ENCODE measurements at places on chromosomes 4 and X.

GRCh38 chr4:113406723-113407016, 354.9 kb downstream of the CAMK2D start:
- H3K27ac ChIP-seq: no peak overlapping the region
- H3K36me3 ChIP-seq: no peaks in the 10 kb centered on the region
- H3K4me3 ChIP-seq: no peak overlapping the region
- peaks cover 4% of the 10 kb centered on the region for H3K4me1 ChIP-seq
- no peak for DNase-seq

GRCh38 chrX:78886550-78886949, 58.6 kb upstream of the P2RY10 start:
- no peak for DNase-seq
- no peaks in the 10 kb centered on the region for H3K36me3 ChIP-seq
- no peaks in the 10 kb centered on the region for H3K27me3 ChIP-seq
- no peak overlapping the region for H3K27ac ChIP-seq
- H3K4me1 ChIP-seq: no peaks in the 10 kb centered on the region

DNA sequence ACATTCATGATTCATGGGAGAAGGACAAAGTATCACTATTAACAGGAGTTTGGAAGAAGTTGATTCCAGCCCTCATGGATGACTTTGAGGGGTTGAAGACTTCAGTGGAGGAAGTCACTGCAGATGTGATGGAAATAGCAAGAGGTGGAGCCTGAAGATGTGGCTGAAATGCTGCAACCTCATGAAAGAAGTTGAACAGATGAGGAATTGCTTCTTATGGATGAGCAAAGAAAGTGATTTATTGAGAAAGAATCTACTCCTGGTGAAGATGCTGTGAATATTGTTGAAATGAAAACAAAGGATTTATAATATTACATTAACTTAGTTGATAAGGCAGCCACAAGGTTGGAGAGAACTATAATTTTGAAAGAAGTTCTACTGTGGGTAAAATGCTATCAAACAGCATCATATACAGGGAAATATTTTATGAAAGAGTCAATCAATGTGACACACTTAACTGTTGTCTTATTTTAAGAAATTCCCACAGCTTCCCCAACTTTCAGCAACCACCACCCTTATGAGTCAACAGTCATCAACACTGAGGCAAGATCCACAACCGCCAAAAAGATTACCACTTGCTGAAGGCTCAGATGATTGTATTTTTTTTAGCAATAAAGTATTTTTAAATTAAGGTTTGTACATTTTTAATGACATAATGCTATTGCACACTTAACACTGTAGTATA, 302.6 kb downstream of the CBLL2 start:
- H3K4me3 ChIP-seq: no peak overlapping the region
- no peak overlapping the region for H3K27ac ChIP-seq

GRCh38 chr4:7854697-7855370, 84.8 kb downstream of the AFAP1 start:
- peak overlapping the region; percentile 47 for H3K4me3 ChIP-seq
- peak overlapping the region; percentile 79 for H3K27ac ChIP-seq
- H3K36me3 ChIP-seq: peaks cover 20% of the 10 kb centered on the region
- H3K4me1 ChIP-seq: peaks cover 71% of the 10 kb centered on the region
- peak; percentile 61 for DNase-seq

- DNase-seq: peak; percentile 24
- H3K36me3 ChIP-seq: no peaks in the 10 kb centered on the region
- H3K27ac ChIP-seq: peak overlapping the region; percentile 85
- H3K4me1 ChIP-seq: peaks cover 3% of the 10 kb centered on the region
- peak overlapping the region; percentile 95 for H3K4me3 ChIP-seq
These were observed 80.8 kb downstream of the HMGN5 start for GRCh38 chrX:81120936-81121371.

GRCh38 chr4:40972722-40973121, 223.0 kb downstream of the NSUN7 start:
- H3K36me3 ChIP-seq: no peaks in the 10 kb centered on the region
- no peak overlapping the region for H3K27ac ChIP-seq
- no peaks in the 10 kb centered on the region for H3K4me1 ChIP-seq
- DNase-seq: no peak
- H3K27me3 ChIP-seq: peaks cover 28% of the 10 kb centered on the region

DNA sequence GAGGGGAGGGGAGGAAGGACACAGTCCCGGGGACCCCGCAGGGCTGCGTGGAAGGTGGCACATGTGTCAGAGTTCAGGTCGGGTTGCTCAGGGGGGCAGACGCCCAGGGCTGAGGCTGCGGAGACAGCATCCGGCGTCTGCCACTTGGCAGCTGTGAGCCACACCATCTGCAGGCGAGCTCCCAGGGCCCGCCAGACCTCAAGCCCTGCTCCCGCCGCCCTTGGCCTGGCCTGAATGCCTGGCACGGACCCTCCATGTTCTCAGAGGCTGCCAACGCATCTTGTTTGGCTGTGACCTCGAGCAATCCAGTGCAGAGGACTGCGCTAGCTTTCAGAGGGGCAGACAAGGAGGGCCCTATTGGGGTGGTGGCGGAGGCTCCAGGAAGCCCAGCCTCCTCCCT, 5.1 kb downstream of the BGN start:
- H3K4me1 ChIP-seq: no peaks in the 10 kb centered on the region
- no peak overlapping the region for H3K4me3 ChIP-seq
- no peak overlapping the region for H3K27ac ChIP-seq
- no peak for DNase-seq

DNA sequence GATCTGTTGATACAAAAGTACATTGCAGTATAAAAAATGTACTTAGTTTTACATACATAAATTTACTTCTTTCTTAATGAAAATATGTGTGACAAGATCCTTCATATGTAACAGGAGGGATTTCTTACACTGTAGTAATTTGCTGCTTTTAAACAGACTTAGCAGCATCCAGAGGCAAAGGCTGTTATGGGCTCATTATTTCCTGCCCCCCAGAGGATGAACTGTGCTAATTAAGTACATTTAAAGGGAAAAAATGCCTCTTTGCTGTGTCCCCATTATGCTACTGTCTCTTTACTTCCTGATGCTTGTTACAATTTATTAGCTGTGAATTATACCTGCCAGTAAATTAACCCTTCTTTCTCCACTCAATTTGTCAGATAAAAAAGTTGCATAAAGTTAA, 47.1 kb downstream of the NDST3 start:
- no peak overlapping the region for H3K27ac ChIP-seq
- peaks cover 6% of the 10 kb centered on the region for H3K4me1 ChIP-seq
- no peaks in the 10 kb centered on the region for H3K36me3 ChIP-seq
- no peaks in the 10 kb centered on the region for H3K27me3 ChIP-seq
- DNase-seq: no peak
- H3K4me3 ChIP-seq: no peak overlapping the region

DNA sequence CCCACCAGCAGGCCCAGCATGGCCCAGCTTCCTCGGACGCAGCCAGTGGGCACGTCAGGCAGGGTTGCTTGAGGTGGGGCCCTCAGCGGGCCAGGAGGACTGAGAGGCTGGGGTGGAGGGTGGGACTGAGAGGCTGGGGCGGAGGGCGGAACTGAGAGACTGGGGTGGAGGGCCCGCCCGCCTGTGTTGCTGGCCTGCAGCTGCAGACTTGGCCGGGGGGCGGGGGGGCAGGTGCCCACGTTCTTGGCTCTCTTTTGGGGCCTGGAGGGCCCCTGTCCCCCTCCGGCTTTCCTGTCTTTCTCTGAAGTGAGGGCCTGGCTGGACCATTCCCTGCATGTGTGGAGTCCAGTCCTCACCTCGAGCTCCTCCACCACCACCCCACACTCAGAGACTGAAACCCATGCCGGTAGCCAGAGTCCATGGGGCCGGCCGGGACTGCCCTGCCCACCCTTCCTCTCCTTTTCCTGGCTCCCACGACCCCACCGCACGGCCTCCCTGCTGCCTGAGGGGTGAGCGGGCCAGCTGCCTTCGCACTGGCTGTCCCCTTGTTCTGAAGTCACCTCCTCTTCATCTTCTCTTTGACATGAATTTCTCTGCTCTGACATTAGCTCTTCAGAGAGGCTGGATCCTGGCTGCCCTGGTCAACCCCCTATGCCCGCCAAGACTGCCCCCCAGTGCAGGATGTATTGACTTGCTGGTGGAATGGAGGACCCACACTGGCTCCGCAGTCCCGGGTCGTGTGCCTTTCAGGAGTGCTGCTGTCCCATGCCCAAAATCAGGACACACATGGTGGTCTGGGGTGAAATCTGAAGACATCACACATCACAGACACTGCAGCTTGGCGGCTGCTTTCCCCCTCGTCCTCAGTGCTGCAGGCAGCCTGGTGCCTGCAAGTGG, 10.1 kb upstream of the NKX1-1 start:
- no peaks in the 10 kb centered on the region for H3K4me1 ChIP-seq
- peaks cover 63% of the 10 kb centered on the region for H3K27me3 ChIP-seq
- H3K4me3 ChIP-seq: no peak overlapping the region
- H3K36me3 ChIP-seq: no peaks in the 10 kb centered on the region

DNA sequence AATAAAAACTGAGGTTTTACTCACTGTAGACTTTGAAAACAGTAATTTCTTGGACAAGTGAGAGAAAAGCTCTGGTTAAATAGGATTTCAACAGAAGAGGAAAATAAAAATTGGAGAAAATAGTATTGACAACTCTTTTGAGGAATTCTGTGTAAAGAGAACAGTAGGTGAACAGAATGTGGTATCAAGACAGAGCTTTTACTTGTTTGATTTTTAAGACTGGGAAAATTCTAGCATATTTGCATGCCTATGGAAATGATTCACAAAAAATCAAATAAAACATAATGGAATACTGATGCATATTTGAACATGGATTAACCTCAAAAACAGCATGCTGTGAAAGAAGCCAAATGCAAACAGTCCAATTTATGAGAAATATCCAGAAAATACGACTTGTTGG, 504.6 kb downstream of the KCTD8 start:
- no peaks in the 10 kb centered on the region for H3K4me1 ChIP-seq
- no peaks in the 10 kb centered on the region for H3K27me3 ChIP-seq
- H3K27ac ChIP-seq: no peak overlapping the region
- H3K36me3 ChIP-seq: no peaks in the 10 kb centered on the region

- no peak overlapping the region for H3K27ac ChIP-seq
- no peaks in the 10 kb centered on the region for H3K36me3 ChIP-seq
- no peaks in the 10 kb centered on the region for H3K4me1 ChIP-seq
- no peak overlapping the region for H3K4me3 ChIP-seq
- DNase-seq: no peak
These were observed 1408.0 kb downstream of the RAPGEF2 start for GRCh38 chr4:160510928-160511327.

GRCh38 chr4:187940299-187940698, 55.3 kb upstream of the ZFP42 start:
- no peaks in the 10 kb centered on the region for H3K4me1 ChIP-seq
- no peaks in the 10 kb centered on the region for H3K36me3 ChIP-seq
- DNase-seq: no peak
- H3K27ac ChIP-seq: no peak overlapping the region
- no peaks in the 10 kb centered on the region for H3K27me3 ChIP-seq
- no peak overlapping the region for H3K4me3 ChIP-seq

DNA sequence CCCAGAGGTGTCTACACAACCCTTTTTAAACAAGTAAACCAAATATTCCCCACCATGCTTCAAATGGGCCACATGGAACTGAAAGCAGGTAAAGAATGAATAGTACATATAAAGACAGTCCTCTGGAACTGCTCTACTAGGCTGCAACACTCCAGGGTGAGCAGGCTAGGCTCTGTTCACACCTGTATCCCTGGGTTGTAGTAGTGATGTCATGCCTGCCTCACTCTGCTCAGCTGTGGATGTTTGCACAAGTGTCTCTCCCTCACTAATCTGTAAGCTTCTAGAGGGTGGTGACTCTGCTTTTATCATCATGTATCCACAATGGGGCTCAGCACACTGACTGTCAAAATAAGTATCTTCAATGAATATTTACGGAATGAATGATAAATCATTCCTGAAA, 20.4 kb downstream of the LEF1 start:
- peaks cover 40% of the 10 kb centered on the region for H3K36me3 ChIP-seq
- H3K27me3 ChIP-seq: no peaks in the 10 kb centered on the region
- H3K27ac ChIP-seq: peak overlapping the region; percentile 74
- peaks cover 82% of the 10 kb centered on the region for H3K4me1 ChIP-seq

DNA sequence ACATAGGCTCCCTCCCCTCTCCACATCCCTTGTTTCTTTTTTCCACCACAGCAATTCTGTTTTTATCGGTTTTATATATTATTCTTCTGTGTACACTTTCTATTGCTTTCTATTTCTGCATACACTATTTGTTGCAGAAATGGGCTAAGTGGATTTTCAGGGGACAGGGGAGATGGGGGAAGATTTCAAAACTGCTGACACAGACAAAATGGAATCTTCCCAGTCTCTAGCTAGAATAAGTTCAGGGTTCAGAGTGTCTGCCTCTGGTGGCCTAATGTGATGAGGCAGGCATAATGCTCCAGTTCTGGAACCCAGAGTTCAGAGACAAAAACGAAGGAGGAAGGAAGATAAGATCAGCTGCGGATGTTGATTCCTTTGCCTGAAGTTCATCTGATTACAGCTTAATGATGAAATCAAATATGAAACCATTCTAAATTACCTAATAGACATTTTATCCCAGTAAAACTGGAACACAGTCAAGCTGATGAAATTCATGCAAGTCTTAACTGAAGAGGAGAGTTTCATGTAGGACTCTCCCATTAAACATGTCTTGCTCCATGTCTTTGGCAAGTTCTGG, 447.1 kb downstream of the AFF2 start:
- H3K36me3 ChIP-seq: no peaks in the 10 kb centered on the region
- no peak overlapping the region for H3K27ac ChIP-seq
- no peak for DNase-seq
- no peak overlapping the region for H3K4me3 ChIP-seq
- no peaks in the 10 kb centered on the region for H3K4me1 ChIP-seq
- no peaks in the 10 kb centered on the region for H3K27me3 ChIP-seq

- no peaks in the 10 kb centered on the region for H3K36me3 ChIP-seq
- peaks cover 38% of the 10 kb centered on the region for H3K4me1 ChIP-seq
- H3K4me3 ChIP-seq: no peak overlapping the region
- no peak overlapping the region for H3K27ac ChIP-seq
These were observed 10.2 kb upstream of the KIAA0232 start for GRCh38 chr4:6772223-6772928.

GRCh38 chr4:17324386-17324830, 187.5 kb downstream of the QDPR start:
- H3K27ac ChIP-seq: peak overlapping the region; percentile 31
- H3K27me3 ChIP-seq: no peaks in the 10 kb centered on the region
- peak overlapping the region; percentile 46 for H3K4me3 ChIP-seq
- H3K4me1 ChIP-seq: peaks cover 24% of the 10 kb centered on the region
- peaks cover 1% of the 10 kb centered on the region for H3K36me3 ChIP-seq

DNA sequence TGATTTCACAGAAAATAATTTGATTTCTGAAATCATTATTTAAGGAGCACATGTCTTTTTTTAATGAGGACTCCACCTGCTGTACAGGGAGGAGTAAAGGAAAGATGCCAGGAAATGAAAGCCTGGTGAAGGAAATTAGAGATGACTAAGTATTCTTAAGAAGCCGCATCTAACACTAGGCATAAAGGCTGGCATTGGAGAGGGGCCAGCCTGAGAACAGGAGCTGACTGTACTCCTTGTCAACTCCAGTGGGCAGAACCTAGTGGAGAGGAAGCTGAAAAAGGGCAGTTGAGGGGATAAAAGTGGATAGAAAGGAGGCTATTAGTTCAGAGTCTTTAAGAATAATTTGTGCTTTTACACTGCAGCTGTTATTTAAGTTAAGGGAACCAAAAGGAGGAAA, 393.0 kb downstream of the PPP1R2C start:
- no peak for DNase-seq
- H3K4me1 ChIP-seq: no peaks in the 10 kb centered on the region
- H3K4me3 ChIP-seq: no peak overlapping the region
- no peak overlapping the region for H3K27ac ChIP-seq
- H3K36me3 ChIP-seq: no peaks in the 10 kb centered on the region
